Ascending aorta (tissue), 2 donors: ENCODE measurements at places on chromosomes 7 and 10. TPM values are rescaled to one million over a fixed set of nuclear protein-coding genes. Genes with fewer than 3 reads are reported as not detected.

DNA sequence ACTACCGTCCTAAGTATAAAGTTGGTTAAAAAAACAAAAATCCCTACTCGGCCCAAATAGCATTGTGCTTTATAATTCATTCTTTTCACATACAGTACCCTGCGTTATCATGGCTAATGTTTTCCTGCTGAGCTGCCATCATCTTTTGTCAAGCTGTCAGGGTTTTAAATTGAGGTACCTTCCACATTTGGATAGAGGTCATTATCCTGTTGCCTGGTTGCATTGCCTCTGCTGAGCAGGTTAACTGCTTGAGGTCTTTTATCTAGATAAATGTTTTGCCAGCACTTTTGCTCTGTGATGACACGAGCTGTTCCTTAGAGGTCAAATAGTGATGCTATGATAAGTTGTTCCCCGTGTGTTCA is 94.4 kb upstream of the FZD1 start:
- no peak for DNase-seq
- no peak overlapping the region for H3K27ac ChIP-seq
- no peak overlapping the region for H3K4me3 ChIP-seq
- no peaks in the 10 kb centered on the region for H3K4me1 ChIP-seq
- no peaks in the 10 kb centered on the region for H3K27me3 ChIP-seq

Gene NEUROG3
- not detected for total RNA-seq

DNA sequence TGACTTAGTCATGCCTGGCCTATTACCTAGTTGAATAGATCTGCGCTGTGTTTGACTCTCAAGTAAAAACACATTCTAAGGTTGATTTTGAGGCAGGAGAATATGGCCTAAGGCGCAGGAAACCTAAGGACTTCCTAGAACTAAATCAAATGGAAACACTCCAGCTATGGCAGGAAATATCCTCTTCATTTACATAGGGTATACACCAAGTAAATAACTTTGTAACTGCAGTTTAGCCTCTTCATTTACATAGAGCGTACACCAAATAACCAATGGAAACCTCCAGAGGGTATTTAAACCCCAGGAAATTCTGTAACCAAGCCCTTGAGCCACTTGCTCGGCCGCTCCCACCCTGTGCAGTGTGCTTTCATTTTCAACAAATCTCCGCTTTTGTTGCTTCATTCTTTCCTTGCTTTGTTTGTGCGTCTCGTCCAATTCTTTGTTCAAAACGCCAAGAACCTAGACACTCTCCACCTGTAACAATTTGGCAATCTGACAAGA is 35.6 kb upstream of the XRCC2 start:
- no peak for DNase-seq
- H3K27ac ChIP-seq = no peak overlapping the region
- H3K36me3 ChIP-seq = no peaks in the 10 kb centered on the region
- H3K27me3 ChIP-seq = peaks cover 1% of the 10 kb centered on the region
- no peak overlapping the region for H3K4me3 ChIP-seq
- no peaks in the 10 kb centered on the region for H3K4me1 ChIP-seq

DNA sequence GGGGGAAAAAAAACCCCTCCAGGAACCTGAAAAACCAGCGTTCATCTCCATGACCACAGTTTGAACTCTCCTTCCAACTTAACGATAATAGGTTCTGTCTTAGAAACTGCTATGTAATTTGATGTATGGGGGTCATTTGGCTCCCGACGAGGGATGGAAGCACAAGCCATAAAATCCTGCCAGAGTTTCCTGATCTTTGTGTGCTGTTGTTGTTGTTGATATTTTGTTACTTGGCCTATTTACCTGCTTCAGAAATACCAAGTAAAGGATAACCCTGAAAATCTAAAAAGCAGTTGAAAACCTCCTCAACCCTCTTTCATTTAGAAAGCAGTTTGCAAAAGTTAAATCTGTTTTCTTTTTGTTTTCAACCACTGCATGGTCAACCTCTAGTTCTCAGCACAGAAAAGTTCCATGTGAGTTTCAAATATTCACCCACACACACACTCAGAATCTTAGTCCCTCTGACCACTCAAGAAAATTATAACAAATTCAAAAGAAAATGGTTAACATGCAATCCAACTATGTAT is 9.3 kb upstream of the HOXA2 start:
- no peaks in the 10 kb centered on the region for H3K36me3 ChIP-seq
- H3K27me3 ChIP-seq = no peaks in the 10 kb centered on the region
- peak overlapping the region; percentile 89 for H3K27ac ChIP-seq
- H3K4me1 ChIP-seq = peaks cover 8% of the 10 kb centered on the region
- H3K4me3 ChIP-seq = peak overlapping the region; percentile 63
- DNase-seq = no peak

- H3K36me3 ChIP-seq = no peaks in the 10 kb centered on the region
- no peak overlapping the region for H3K4me3 ChIP-seq
- no peaks in the 10 kb centered on the region for H3K27me3 ChIP-seq
- H3K4me1 ChIP-seq = no peaks in the 10 kb centered on the region
- no peak overlapping the region for H3K27ac ChIP-seq
Observed at GRCh38 chr10:33132626-33133025, 174.6 kb upstream of the ITGB1 start.

- no peak overlapping the region for H3K4me3 ChIP-seq
- H3K27ac ChIP-seq = no peak overlapping the region
- no peaks in the 10 kb centered on the region for H3K27me3 ChIP-seq
- H3K36me3 ChIP-seq = peaks cover 13% of the 10 kb centered on the region
- no peak for DNase-seq
- no peaks in the 10 kb centered on the region for H3K4me1 ChIP-seq
Observed at GRCh38 chr7:17878627-17879026, 61.7 kb downstream of the SNX13 start.

Gene CHST3
- 41.4 TPM for total RNA-seq
